ENCODE measurements at places on chromosomes 12 and 14. TPM values are rescaled to one million over a fixed set of nuclear protein-coding genes. Genes with fewer than 3 reads are reported as not detected.

DNA sequence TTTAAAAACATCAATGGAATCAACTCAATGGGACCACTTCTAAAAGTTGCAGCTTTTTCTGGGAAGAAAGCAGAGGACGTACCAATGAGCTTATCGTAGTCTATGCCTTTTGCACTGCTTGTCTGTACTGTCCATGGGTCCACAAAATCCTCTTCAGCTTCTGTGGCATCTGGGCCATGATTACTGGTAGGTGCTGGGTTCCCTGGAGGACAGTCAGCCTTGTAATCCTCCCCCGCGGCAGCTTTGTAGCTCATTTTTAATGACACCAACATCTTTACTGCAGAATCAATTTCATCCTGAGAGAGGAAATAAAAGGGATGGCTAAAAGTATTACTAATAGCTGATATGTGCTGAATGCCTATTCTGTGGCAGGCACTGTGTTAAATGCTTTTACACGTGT lies 38.5 kb downstream of the SLC25A47 start:
- no peak overlapping the region for H3K4me3 ChIP-seq
- no peak for DNase-seq
- peaks cover 28% of the 10 kb centered on the region for H3K4me1 ChIP-seq
- peaks cover 58% of the 10 kb centered on the region for H3K36me3 ChIP-seq
- peak overlapping the region; percentile 67 for H3K27ac ChIP-seq

DNA sequence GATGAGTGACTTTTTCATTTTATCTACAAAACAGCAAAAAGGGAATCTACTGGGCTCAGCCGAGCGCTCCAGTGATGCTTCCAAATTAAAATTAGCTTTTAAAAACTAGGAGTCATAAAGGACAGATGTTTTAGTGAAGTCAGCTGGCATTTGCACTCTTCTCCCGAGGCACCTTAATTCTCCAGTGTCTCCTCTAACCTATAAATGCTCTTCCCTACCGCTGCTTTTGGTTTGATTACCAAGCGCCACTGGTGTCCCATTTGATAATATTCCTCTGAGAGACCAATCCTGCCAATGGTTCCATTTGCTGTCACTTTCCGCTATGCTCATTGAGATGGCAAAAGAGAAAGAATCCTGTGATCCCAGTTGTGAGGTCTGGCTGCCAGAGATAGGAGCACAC lies 29.3 kb upstream of the PIWIL1 start:
- no peak overlapping the region for H3K4me3 ChIP-seq
- no peak overlapping the region for H3K27ac ChIP-seq
- DNase-seq, result no peak
- no peaks in the 10 kb centered on the region for H3K36me3 ChIP-seq
- H3K4me1 ChIP-seq, result no peaks in the 10 kb centered on the region
- no peaks in the 10 kb centered on the region for H3K27me3 ChIP-seq

DNA sequence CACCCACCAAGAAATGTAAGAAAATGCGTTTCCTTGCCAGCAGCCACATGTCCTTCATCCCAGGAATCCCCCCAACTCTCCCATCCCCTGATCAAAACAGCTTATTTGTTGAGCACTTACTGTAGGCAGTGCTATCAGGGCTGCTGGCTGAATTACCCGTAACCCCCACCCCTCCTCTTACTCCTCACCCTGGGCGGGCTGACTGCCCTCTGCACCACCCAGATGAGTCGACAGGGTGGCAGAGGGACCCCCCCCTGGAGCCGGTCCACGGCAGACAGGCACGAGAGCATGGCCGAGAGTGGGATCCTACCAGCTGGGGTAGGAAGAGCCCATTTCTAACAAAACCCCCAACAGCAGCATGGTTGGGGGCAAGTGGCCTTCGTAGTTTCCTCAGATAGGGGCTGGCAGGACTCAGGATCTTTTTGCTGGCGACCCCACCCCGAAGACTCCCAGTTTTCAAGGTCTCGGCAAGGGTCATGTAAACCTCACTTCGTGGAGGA lies 1.1 kb upstream of the RHOF start:
- peaks cover 94% of the 10 kb centered on the region for H3K4me1 ChIP-seq
- no peaks in the 10 kb centered on the region for H3K27me3 ChIP-seq
- peaks cover 11% of the 10 kb centered on the region for H3K36me3 ChIP-seq
- H3K27ac ChIP-seq, result peak overlapping the region; percentile 81
- peak; percentile 78 for DNase-seq
- H3K4me3 ChIP-seq, result peak overlapping the region; percentile 57

GRCh38 chr14:65926935-65927700 lies 514.6 kb downstream of the FUT8 start:
- no peaks in the 10 kb centered on the region for H3K27me3 ChIP-seq
- no peaks in the 10 kb centered on the region for H3K4me1 ChIP-seq
- no peak overlapping the region for H3K27ac ChIP-seq
- H3K4me3 ChIP-seq, result no peak overlapping the region
- no peak for DNase-seq

DNA sequence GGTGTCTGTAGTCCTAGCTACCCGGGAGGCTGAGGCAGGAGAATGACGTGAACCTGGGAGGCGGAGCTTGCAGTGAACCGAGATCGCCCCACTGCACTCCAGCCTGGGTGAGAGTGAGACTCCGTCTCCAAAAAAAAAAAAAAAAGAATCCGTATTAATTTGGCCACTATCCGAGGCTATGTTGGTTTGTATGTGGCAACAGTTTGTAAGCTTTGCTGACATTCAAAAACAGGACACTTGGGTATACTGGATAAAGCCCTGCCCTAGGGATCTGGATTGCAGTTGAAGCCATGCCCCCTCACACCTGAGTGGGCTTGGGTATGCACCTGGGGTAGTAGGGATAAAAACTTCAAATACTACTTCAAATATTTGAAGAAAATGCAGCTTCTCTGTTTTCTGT lies 14.5 kb downstream of the IFNG-AS1 start:
- H3K4me3 ChIP-seq, result no peak overlapping the region
- H3K36me3 ChIP-seq, result no peaks in the 10 kb centered on the region
- no peaks in the 10 kb centered on the region for H3K4me1 ChIP-seq
- H3K27me3 ChIP-seq, result no peaks in the 10 kb centered on the region
- H3K27ac ChIP-seq, result no peak overlapping the region

GRCh38 chr14:97298331-97298730 lies 501.1 kb downstream of the VRK1 start:
- DNase-seq, result no peak
- no peaks in the 10 kb centered on the region for H3K36me3 ChIP-seq
- no peak overlapping the region for H3K27ac ChIP-seq

- H3K4me3 ChIP-seq, result no peak overlapping the region
- H3K4me1 ChIP-seq, result no peaks in the 10 kb centered on the region
- DNase-seq, result no peak
- H3K27me3 ChIP-seq, result no peaks in the 10 kb centered on the region
- H3K36me3 ChIP-seq, result no peaks in the 10 kb centered on the region
- H3K27ac ChIP-seq, result no peak overlapping the region
These were observed 390.7 kb downstream of the SYT1 start for GRCh38 chr12:79255288-79255687.

The RIMBP2 gene
- 3.9 TPM for total RNA-seq

- DNase-seq, result no peak
- no peak overlapping the region for H3K4me3 ChIP-seq
- no peak overlapping the region for H3K27ac ChIP-seq
- no peaks in the 10 kb centered on the region for H3K36me3 ChIP-seq
- H3K27me3 ChIP-seq, result no peaks in the 10 kb centered on the region
These were observed 44.8 kb downstream of the CLMN start for GRCh38 chr14:95274874-95275273.

DNA sequence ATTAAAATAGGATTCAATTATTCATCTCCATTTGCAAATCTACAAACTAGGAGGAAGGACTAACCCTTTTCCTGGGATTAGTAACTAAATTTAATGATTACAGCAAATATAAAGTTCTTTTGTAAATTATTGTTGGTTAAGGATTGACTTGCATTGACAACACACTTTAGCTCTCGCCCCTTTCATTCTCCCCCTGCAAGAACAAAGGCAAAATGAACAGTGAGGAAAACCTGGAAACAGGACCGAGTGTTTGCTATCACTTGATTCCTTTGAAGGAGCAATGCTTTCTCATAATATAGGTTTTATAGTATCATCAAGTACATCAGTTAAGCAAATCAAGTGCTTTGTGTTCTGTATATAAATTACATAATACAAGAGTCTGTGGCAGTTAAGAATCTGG lies 7.4 kb upstream of the COX16 start:
- H3K36me3 ChIP-seq, result peaks cover 17% of the 10 kb centered on the region
- no peak overlapping the region for H3K27ac ChIP-seq
- H3K4me1 ChIP-seq, result no peaks in the 10 kb centered on the region
- H3K4me3 ChIP-seq, result no peak overlapping the region
- DNase-seq, result no peak

The CNTN1 gene
- total RNA-seq, result 8.1 TPM

The WNT5B gene
- total RNA-seq, result 7.0 TPM

DNA sequence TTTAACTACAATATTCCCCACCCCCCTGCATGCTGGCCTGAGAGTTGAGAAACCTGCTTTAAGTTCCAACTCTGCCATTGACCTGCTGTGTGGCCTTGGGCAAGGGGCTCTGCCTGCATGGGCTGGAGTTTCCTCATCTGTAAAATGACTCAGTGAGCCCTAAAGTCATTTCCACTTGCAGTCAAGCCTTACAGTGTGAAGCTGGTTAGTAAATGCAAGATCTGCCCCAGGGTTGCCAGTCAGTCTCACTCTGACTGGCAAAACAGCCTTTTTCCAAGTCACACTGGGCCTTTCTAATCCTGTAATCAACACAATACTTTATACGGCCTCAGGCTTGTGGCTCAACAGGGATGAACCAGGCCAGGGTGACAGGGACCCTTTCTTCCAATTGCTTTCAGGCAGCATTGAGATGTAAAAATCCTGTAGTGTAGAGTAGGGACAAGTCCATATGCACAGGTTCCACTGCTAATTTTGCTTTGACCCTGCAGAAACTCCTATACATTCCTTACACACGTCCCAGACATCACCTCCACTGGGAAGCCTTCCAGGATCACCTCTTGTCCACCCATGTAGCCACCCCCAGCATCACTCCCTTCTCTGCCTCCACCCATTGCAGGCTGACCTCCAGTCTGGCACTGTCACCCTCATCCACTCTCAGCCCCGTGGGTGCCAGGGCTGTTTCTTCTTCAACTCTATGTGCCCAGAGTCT lies 42.6 kb upstream of the PRIMA1 start:
- H3K4me1 ChIP-seq, result no peaks in the 10 kb centered on the region
- H3K36me3 ChIP-seq, result no peaks in the 10 kb centered on the region
- H3K27ac ChIP-seq, result no peak overlapping the region
- H3K27me3 ChIP-seq, result no peaks in the 10 kb centered on the region
- no peak for DNase-seq
- no peak overlapping the region for H3K4me3 ChIP-seq

The PSEN1 gene
- total RNA-seq, result 53.4 TPM

- no peak for DNase-seq
- no peak overlapping the region for H3K4me3 ChIP-seq
- no peaks in the 10 kb centered on the region for H3K4me1 ChIP-seq
These were observed 421.8 kb upstream of the PDE3A start for GRCh38 chr12:19946550-19946949.

The TAS2R43 gene
- 8.1 TPM for total RNA-seq

GRCh38 chr14:52267501-52268278 lies at the start of gene PTGDR:
PTGDR (plus strand) TSS chr14:52267698; CDS start chr14:52267815, 117 bp downstream.
- H3K4me1 ChIP-seq, result peaks cover 19% of the 10 kb centered on the region
- H3K27me3 ChIP-seq, result peaks cover 3% of the 10 kb centered on the region
- peak; percentile 45 for DNase-seq
- H3K4me3 ChIP-seq, result peak within 1 kb of the TSS; percentile 49

The SIX4 gene
- 2.1 TPM for total RNA-seq

GRCh38 chr12:122506393-122506938 lies 5.7 kb upstream of the ZCCHC8 start:
- DNase-seq, result no peak
- H3K4me3 ChIP-seq, result no peak overlapping the region
- H3K4me1 ChIP-seq, result peaks cover under 1% of the 10 kb centered on the region
- H3K36me3 ChIP-seq, result peaks cover 74% of the 10 kb centered on the region

- H3K4me1 ChIP-seq, result peaks cover 49% of the 10 kb centered on the region
- H3K27ac ChIP-seq, result peak overlapping the region; percentile 81
- no peak overlapping the region for H3K4me3 ChIP-seq
- peak; percentile 90 for DNase-seq
These were observed 58.7 kb upstream of the NCOR2 start for GRCh38 chr12:124625867-124626675.

The ADCY6 gene
- total RNA-seq, result 31.2 TPM

GRCh38 chr14:55329999-55330710 lies 58.9 kb downstream of the FBXO34 start:
- no peaks in the 10 kb centered on the region for H3K27me3 ChIP-seq
- no peaks in the 10 kb centered on the region for H3K36me3 ChIP-seq
- DNase-seq, result no peak
- H3K27ac ChIP-seq, result no peak overlapping the region
- H3K4me1 ChIP-seq, result peaks cover 21% of the 10 kb centered on the region

The DNAH10 gene
- 25.1 TPM for total RNA-seq

GRCh38 chr12:78562368-78563205 lies 302.0 kb upstream of the SYT1 start:
- H3K4me3 ChIP-seq, result no peak overlapping the region
- no peak overlapping the region for H3K27ac ChIP-seq
- no peaks in the 10 kb centered on the region for H3K36me3 ChIP-seq
- DNase-seq, result no peak

The SDR9C7 gene
- total RNA-seq, result not detected

DNA sequence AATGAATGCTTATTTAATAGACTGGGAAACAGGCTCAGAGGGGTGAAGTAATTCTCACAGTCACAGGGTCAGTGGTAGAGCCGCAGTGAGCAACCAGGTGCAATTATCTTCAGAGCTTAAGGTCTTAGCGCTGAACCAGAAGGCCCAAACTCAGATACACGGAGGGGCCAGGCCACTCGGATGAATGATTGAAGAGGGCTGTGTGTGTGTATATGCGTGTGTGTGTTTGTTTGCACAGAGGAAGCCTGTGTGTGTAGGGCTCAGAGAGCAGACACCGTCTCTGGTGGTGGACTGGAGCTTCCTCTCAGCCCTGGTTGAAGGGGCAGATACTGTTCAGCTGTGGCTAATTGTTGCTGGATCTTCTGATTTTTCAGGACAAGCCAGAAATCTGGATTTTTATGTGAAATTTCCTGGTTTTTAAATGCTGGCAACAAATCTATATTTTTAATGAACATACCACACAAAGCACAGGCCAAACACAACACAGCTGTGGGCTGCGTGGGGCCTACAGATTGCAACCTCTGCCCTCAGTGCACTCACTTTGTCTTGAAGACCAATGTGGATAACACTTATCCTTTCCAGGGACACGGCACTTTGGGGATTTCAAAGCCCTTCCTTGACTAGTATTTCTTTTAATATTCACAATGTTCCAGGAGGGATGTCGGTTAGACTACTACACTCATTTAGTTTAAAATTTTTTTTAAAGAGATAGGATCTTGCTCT lies 94.5 kb upstream of the NRXN3 start:
- H3K4me3 ChIP-seq, result no peak overlapping the region
- no peak overlapping the region for H3K27ac ChIP-seq
- no peak for DNase-seq
